ENCODE measurements at places on chromosomes 7 and 10.
A peak's percentile ranks its signal among the peaks of the same experiment; 100 is the strongest.

- no peak for DNase-seq
Observed at GRCh38 chr10:1366811-1367425, 310.7 kb downstream of the WDR37 start.

DNA sequence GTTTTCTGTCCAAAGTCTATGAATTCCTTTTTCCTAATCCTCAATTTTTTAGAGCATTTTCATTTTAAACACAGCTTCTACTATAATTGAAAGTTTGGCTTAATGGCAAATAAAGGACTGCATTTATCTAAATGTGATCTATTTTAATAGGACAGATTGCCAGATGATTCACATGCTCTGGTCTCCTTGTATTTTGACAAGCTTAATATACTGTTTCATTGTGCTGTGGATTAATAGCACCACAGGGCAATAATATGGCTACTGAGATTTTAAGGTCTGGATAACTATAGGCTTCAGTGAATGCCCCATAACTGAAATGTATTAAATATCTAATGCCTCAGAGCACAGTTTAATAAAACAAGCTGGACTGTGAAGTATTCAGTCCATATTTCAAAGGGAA lies 1362.8 kb downstream of the XPNPEP1 start:
- DNase-seq, result no peak

DNA sequence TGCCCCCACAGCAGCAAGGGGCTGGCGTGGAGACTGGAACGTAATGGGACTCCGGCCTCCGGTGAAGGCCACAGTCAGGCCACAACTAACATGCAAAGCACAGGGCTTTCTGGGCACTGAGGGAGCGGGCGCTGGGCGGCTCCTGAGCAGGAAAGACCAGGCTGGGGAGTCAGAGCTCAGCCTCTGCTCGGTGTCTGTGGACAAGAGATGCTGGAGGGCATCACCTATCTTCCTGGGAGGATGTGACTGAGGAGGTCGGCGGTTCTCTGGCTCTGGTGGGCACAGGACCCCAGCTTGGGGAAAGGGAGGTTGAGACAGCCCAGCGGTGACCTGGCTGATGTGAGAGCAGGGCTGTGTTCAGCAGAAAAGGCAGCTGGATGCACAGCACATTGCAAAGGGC lies 11.7 kb downstream of the CNPY1 start:
- no peak for DNase-seq

- no peak for DNase-seq
Observed at GRCh38 chr7:13991791-13992595, 2.5 kb upstream of the ETV1 start.

- DNase-seq, result peak; percentile 43
Observed at GRCh38 chr7:157495594-157495993, 158.8 kb downstream of the DNAJB6 start.
